ENCODE measurements at places on chromosomes 12 and 14.

DNA sequence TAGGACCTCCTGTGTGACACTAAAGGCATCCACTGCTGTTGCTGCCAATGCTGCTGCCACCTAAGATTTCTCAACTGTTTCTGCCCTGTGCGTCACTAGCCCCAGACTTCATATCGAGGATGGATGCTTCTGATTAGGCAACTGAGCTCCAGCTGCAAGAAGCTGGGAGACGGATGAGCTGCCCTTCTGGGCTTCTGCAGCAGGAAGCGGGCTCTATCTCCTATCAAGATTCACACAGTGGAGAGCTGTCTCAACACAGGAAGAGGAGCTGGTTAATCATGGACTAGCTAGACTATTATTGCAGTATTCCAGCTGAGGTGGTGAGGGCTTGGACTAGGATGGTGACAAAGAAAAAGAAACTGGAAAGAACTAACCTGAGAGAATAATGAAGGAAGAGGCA, 59.2 kb upstream of the PELI2 start:
- DNase-seq, result no peak

GRCh38 chr12:96872961-96873360, 34.1 kb upstream of the NEDD1 start:
- DNase-seq, result no peak

GRCh38 chr14:22497144-22497423, 91.9 kb downstream of the DAD1 start:
- no peak for DNase-seq

GRCh38 chr12:112091563-112091962, 17.0 kb downstream of the NAA25 start:
- no peak for DNase-seq

DNA sequence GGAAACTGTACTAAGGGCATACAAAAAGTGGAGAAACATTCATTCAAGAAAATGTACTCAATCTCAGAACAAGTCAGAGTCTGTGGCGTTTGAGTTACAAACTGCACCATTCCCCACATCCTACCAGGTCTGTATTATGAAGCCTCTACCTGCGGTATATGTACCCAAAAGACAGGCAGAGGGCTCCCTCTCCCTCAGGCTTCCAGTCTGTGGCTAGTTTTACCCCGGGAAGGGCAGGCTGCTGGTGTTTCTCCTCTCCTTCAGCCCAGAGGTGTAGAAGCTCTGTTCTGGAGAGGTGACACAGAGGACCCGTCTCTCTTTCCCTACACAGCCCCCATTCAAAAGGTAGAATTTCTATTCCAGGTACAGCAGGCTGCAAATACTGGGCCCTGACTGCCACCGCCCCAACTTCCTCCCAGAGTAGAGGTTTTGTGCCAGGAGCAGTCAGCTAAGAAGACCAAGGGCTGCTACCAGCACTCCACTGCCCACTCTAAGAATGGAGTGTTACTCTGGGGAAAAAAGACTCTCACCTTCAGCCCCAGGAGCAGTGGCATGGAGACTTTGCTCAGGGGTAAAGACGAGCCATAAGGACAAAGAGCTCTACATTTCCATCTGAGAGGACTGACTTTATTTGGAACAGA, 39.4 kb downstream of the PARP11 start:
- DNase-seq, result no peak

- no peak for DNase-seq
Measured at GRCh38 chr12:83365317-83365716, 678.6 kb downstream of the TMTC2 start.

DNA sequence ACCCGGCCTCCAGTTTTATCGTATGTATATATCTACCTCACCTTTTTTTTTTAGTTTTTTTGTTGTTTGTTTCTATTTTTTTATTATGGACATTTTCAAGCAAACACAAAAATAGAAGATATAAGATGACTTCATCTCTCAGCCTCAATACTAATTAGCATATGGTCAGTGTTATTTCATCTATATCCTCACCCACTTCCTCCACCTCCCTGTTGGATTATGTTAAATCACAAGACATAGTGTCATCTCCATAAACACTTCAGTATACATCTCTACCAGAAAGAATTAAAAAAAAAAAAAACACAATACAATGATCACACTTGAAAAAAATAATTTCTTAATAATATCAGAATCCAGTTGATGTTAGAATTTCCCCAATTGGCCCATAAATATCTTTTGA, 34.9 kb downstream of the RAB35 start:
- no peak for DNase-seq

GRCh38 chr14:34093883-34094282, 143.0 kb upstream of the EGLN3 start:
- no peak for DNase-seq

DNA sequence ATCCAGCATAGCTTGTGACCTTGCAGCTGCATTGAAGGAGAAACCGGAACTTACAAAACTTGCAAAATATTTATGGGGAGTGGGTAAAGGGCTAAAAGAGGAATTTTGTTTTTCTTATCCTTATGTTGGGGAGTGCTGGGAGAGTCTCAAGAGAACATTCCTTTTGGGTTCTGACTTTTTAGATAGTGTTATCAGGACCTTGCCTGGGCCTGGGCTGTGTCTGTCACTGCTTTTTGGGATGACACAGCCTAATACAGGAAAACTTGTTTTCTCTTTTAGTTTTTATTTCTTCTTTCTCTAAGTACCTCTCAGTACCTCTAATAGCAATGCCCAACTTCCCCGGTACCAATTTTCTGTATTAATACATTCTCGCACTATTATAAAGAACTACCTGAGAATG, 850.6 kb downstream of the RPS29 start:
- DNase-seq, result no peak

- DNase-seq, result peak; percentile 2
Measured at GRCh38 chr12:49689785-49690184, 17.4 kb downstream of the FMNL3 start.

DNA sequence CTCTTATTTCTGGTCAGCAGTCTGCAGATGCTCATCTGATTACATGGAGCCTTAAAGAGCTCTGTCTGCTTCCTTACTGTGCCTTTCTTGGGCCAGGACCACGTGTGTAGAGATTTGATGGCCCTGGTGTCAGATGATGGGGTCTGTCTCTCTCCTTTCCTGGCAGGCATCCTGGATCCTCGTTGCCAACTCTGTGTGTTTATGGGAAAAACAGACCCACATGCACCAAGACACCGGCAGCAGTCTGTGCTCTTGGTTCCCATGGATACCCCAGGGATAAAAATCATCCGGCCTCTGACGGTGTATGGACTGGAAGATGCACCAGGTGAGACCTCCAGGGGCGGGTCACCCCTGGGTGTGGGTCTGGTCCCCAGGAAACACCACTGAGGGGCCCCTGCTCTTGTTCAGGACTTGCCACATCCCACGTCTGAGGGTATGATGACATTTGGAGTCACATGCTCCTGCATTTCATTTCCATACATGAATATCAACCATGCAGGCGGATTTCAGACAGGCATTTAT, 18.5 kb upstream of the ALDH2 start:
- DNase-seq, result no peak

GRCh38 chr12:75970310-75970709, 61.3 kb downstream of the PHLDA1 start:
- DNase-seq, result no peak

DNA sequence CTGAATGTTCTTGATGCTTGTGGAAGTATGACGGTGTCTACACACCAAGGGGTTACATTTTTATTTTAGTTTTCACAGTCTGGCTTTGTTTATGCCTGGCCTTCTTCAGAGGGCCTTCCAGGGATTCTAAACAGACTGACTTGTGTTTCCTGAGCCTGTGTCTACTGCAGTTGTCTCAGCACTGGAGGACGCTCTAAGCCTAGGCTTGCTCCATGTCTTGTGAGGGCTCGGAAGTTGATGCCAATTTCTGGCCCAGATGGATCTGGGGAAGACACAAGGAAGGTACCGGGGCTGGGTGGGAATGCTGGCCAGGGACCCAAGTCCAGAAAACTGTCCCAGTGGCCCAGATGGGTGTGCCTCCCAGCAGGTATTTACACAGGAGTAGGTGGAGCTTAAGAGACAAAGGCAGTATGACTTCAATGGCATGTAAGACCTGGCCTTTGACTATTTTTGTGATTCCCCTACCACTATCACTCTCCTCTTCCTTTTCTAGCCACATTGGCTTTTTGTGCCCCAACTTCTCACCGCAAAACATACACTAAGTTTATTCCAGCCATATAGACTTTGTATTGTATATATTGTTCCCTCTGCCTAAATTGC, 56.9 kb downstream of the GPR137C start:
- no peak for DNase-seq

- DNase-seq, result no peak
Measured at GRCh38 chr12:14993117-14993516, 20.3 kb downstream of the PDE6H start.

GRCh38 chr14:51616256-51616655, 35.5 kb upstream of the FRMD6 start:
- DNase-seq, result no peak

DNA sequence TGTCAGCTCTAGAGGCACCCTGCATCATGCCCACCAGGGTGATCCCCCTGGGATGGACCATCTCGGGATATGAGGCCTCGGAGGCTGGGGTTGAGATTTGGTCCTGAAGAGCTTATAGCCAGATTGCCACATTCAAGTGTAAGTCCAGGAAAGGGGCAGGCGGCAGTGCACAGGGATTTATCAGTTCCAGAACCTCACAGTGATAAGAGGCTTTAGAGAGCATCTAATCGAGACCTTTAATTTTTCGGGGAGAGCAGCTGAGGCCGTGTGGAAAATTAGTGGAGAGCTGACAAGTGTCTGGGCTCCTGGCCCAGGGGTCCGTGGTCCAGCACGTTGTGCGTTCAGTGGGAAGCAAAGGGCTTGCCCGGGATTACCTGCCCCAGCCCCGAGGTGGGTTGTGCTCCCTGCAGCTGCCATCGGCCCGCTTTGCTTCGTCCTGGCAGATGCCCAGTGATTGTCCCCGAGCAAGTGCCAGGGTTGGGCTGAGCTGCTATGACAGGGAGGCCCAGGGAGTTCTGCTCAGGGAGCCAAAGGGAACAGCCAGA, 52.1 kb downstream of the C14orf132 start:
- no peak for DNase-seq

GRCh38 chr12:20300457-20300856, 67.9 kb upstream of the PDE3A start:
- no peak for DNase-seq

DNA sequence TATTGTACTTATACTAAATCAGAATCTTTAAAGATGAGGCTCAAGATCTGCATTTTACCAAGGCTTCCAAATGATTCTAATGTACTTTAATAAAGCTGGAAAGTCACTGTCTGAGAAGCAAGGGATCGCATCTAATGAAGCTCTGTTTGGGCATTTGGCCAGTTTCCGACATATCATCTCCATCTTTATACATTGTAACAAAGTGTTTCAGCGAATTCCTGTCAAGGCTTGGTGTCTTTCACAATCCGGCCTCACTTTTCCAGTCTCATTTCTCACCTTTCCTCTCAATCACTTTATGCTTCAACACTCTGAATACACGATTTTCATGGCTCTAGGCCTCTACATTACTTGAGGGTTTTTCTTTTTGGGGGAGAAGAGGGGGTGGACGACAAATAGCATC, 27.5 kb upstream of the INSM2 start:
- no peak for DNase-seq

- peak; percentile 83 for DNase-seq
Measured at GRCh38 chr12:59708484-59708883, 112.7 kb downstream of the SLC16A7 start.

- DNase-seq, result no peak
Measured at GRCh38 chr12:104890476-104891096, 67.5 kb downstream of the SLC41A2 start.

GRCh38 chr14:100621806-100622205, 34.6 kb upstream of the BEGAIN start:
- DNase-seq, result no peak

DNA sequence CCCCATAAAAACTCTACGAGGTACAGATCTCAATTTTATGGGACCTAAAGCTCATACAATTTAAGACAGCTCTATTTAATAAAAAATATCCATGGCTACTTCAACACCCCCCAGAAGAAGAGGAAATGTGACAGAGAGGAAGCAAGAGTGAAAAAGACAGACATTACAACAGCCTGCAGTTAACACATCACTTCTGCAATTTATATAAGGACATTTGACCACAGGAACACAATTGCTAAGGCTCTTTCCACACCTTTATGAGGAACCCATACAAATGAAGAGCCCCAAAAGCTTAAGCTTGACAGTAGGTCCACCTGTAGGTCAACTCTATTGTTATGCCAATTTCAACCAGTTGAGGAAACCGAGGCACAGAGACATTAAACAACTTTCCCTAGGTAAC, 5.6 kb downstream of the OR10P1 start:
- DNase-seq, result no peak

- DNase-seq, result no peak
Measured at GRCh38 chr12:6123258-6123657, 1.2 kb downstream of the VWF start.

- DNase-seq, result peak; percentile 44
Measured at GRCh38 chr12:8697476-8698131, at the start of gene RIMKLB. Gene RIMKLB (plus strand): TSS chr12:8697991. CDS start chr12:8713867, 15,876 bp downstream.

GRCh38 chr12:104354167-104354867, 50.8 kb downstream of the EID3 start:
- DNase-seq, result no peak

GRCh38 chr12:124423761-124424515, 129.0 kb downstream of the RFLNA start:
- DNase-seq, result no peak

GRCh38 chr14:79419571-79420327, 791.6 kb downstream of the DIO2 start:
- no peak for DNase-seq

DNA sequence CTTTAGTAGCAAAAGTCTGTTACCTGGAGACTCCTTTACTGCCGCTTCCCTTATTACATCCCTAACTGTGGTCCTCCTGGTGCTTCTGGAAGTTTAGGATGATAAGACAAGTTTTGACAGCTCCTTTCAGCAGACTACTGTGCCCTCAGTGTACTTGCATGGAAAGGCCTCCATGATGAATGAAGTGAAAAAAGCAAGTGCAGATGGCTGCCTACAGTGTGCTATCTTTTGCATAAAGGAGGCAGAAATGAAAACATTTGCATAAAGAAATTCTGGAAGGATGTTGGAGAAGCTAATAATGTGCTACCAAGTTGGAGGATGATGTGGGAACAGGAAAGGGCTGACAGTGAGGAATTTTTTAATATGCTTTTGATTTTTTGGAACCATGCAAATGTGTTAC, 4.5 kb downstream of the TCTN2 start:
- DNase-seq, result no peak

DNA sequence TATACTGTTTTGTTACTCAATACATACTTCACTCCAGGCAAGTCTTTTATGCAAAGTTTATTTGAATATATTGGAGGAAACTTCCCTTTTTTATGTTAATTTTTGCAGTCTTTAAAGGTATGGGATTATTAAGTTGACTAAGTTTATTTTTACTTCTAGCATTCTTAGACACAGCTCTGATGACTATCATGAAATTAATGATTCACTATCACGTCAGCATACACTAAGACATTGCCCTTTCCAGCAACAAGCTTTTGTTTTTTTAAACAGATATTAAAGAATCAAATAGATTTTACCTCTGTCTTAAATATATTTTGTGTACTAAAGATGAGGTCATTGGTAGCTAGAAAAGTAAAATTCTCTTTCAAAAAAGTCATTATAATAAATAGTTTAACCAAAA, 52.1 kb downstream of the DERA start:
- DNase-seq, result no peak

GRCh38 chr14:101465795-101466448, 95.4 kb upstream of the DIO3 start:
- no peak for DNase-seq

GRCh38 chr12:122139266-122139665, 34.8 kb downstream of the IL31 start:
- no peak for DNase-seq

- DNase-seq, result no peak
Measured at GRCh38 chr12:38384816-38385378, 68.3 kb downstream of the ALG10B start.

GRCh38 chr12:39012870-39013269, 107.5 kb upstream of the CPNE8 start:
- DNase-seq, result no peak

- DNase-seq, result no peak
Measured at GRCh38 chr14:31726337-31726736, 165.1 kb downstream of the NUBPL start.

Data from DMS 273 treated with DMSO at 0.1 percent for 48 hours (cell line).